RKO (cell line): ENCODE measurements at places on chromosomes 11 and 22.

GRCh38 chr11:117045196-117045595 is 53.0 kb downstream of the SIK3 start:
- no peak for DNase-seq

- DNase-seq, result no peak
Observed at GRCh38 chr11:99973993-99974392, 713.1 kb upstream of the ARHGAP42 start.

DNA sequence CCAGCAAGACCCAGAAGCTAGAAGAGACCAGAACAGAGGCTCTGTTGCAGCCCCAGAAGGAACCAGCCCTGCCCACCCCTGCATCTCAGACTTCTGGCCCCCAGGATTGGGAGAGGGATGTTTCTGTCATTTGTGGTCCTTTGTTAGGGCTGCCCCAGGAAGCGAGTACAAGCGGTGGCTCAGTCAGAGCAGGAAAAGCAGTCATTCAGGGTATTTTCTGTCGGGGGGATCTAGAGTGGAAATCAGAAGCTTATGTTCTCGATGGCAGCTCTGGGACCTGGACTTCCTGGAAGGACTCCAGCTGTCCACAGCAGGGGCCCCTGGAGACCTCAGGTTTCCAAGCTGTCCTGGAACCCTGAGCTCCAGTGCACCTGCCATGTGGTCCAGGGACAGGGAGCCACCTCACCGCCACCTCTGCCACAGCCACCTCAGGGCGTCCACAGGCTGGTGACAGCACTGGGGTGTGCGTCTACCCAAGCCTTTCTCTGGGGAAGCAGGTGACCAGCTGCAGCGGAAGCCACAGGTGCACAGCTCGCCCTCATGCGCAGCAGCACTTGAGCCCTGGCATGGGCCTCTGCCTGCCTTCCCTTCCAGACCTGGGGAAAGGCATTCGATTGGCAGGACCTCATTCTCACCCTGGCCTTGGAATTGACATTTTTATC is 2.6 kb downstream of the KRTAP5-5 start:
- DNase-seq, result no peak

DNA sequence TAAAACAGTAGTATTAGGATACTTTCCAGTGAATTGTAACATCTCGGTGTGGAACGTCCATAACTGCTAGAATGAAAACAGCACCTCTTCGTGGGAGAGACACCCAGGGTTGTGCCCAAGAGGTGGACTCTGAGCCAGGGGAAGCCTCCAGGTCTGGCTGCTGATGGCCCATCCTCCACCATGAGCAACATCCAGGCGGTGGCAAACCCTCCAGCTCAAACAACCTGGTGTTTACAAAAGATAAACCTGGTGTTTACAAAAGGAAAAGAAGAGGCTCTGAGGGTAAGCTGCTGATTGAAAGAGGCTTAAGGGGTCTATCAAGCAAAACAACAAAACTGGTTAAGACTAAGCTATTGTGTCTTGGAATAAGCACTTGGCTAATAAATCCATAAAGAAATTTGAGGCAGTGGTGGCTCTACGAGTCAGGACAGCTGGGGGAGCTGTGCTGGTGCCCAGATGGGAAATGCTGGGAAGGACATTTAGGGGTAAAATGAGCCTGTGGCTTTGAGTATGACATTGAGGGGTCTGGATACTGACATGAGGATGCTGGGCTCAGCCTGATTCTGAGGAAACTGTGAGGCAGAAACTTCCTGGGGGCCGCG is 909.0 kb downstream of the BRD1 start:
- no peak for DNase-seq

DNA sequence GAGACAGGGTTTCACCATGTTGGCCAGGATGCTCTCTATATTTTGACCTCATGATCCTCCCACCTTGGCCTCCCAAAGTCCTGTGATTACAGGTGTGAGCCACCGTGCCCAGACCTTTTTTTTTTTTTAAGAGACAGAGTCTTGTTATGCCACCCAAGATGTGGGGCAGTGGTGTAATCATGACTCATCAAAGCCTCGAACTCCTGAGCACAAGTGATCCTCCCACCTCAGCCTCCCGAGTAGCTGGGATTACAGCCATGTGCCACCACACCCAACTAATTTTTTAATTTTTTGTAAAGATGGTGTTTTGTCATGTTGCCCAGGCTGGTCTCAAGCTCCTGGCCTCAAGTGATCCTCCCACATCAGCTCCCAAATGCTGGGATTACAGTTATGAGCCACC is 37.9 kb downstream of the IZUMO1R start:
- no peak for DNase-seq
